ENCODE measurements at places on chromosomes 5 and 9.
A peak's percentile ranks its signal among the peaks of the same experiment; 100 is the strongest.

DNA sequence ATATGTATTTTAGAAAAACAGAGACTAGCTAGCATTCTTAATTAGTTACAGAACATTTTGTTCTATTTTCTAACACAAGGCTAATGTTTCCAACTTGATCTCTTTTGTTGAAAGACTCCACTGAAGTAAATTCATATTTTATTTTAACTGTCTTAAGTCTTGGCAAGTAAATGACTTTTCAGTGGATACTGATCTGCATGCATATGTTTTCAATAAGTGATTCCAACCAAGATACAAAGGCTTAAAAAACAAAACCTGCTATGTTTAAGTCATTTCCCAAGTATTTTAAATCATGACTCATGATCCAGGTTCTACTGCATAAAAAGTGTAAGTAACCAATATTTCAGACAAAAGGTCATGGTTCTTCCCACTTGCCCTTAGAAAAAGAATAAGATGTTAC, 5.7 kb downstream of the CDO1 start:
- no peak for DNase-seq

DNA sequence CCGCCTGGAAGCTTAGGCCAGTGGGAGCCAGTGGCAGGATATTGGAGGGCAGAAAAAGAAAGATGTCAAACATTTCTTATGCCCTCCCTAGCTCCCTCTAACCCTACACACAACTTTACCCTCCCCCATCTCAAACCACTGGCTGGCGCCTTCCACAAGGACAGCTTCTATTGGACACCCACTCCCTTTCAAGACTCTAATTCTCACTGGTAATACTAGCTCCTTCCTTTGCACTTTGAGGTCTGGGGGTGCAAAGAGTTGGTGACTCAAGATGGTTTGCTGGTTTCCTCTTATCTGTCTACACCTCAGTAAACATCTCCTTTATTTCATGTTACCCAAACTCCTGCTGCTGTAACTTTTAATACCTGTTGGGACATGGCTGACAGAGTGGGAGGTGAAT, 11.6 kb upstream of the ITGA1 start:
- no peak for DNase-seq

DNA sequence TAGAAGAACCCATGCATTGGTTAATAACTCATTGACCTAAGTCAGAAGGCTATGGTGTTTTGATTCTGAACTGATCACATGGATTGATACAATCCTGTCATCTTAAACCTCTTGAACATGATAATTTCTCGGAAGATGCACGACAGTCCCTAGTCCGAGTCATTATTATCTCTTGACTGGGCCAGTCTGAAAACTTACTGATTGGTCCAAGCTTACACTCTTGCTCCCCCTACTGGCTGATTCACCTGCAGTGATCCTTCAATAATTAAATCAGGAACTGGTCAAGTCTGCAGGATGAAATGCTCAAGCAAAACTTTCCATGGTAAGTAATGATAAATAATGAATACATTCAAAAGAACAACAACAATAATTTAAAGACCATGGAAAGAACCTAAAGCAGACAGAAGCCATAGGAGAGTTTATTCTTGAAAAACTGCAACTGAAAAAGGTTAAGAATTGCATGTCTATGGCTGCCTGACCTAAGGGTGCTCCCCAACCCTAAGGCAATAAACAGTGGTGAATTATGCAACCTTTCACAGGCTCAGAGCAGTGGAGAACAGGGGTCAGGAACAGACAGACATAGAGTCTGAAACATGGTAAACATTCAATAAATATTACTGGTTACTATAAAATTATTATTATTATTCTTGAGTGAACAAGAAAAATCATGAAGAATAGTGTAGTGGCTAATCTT, 79.3 kb downstream of the BRINP1 start:
- no peak for DNase-seq

DNA sequence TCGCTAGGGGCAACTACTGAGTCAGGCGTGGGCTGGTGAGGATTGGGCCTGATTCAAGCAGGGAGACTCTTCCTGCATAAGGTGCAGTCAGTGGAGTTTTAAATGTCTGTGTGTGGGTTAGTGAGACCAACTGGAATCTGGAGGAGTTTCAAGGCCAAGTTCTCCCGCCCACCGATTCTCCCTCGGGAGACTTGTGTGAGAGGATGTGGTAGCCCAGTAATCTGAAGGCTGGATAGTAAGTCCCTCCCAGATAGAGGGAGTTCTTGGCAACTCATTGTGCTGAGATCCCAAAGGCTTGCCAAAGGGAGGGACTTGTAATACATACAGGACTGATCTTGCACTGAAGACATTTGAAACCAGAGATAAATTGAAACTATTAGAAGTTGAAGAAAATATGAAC, 51.8 kb downstream of the WDR36 start:
- DNase-seq, result peak; percentile 23

GRCh38 chr9:137678202-137678601, 59.4 kb downstream of the EHMT1 start:
- no peak for DNase-seq

DNA sequence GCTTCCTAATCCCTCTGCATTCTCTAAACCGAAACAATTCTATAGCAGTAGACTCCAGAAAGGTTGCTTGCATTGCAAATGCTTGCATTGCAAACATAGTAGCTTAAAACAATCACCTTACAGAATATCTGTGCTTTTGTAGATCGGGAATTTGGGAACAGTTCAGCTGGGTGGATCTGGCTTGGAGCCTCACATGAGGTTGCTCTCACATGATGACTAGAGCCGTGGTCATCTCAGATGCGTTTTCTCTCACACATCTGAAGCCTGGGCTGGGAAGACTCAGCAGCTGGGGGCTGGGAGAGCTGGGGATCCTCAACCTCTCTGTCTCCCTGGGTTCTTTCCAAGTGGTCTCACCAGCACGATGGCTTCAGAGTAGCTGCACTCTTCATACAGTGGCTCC, 127.8 kb downstream of the MSX2 start:
- DNase-seq, result no peak

DNA sequence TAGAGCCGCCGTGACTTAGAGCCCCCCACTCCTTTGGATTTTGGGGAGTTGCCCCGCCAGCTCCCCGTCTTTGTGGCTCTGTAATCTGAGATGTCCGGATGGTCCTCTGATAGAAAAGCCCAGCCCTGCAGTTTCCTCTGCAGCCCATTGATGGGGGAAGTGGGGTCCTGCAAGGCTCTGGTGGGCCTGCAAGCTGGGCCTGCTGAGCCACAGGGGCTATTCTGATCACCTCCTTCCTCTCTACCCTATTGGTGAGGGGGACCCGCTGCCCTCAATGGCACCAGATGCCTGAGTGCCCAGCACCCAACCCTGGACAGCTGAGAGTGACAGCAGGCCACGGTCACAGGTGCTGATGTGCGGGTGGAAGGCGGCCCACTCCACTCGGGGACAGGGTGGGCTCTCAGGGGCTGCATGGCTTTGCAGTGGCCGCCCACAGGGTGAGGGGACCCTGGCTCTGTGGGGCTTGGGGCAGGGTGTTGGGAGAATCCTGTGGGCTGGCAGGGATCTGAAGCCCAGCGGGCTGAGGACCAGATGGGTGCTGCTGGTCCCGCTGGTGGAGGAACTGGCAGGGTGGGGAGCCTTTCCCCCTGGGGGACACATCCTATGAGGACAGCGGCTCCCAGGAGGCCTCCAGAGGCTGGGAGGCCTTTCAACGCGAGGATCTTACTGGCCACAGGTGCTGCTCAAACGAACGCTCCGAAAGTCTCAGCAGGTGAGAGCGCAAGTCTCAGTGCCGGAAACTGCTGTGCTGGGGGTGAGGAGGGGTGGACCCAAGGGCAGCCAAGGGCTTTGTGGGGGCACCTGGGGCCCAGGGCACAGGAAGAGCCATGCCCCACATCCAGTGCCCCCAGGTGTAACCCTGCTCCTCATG, 30.0 kb upstream of the LPCAT1 start:
- no peak for DNase-seq

GRCh38 chr5:1278656-1279442, 16.0 kb downstream of the TERT start:
- DNase-seq, result no peak

DNA sequence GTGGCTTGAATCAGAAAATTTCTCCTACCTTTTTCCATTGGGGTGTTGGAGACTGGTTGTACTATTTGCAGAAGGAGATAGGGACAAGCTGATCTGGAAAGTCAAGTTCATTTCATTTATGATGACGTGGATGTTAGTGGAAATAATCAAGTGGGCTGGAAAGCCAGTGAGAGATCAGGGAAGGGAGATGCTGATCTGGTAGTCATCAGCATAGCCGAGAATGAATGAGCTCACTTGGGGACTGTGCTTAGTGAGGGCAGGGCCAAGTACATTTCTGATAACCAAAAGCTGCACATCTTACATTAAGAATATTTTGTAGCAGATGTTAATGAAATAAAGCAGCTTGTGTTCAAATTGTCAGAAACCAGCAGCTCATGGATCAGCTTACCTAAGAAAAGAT, 12.1 kb downstream of the MAN2A1 start:
- DNase-seq, result no peak

- DNase-seq, result no peak
Measured at GRCh38 chr5:87243161-87243844, 24.4 kb upstream of the RASA1 start.

Measured in urinary bladder (tissue), 4 donors.